ENCODE measurements at places on chromosomes 4 and X.

DNA sequence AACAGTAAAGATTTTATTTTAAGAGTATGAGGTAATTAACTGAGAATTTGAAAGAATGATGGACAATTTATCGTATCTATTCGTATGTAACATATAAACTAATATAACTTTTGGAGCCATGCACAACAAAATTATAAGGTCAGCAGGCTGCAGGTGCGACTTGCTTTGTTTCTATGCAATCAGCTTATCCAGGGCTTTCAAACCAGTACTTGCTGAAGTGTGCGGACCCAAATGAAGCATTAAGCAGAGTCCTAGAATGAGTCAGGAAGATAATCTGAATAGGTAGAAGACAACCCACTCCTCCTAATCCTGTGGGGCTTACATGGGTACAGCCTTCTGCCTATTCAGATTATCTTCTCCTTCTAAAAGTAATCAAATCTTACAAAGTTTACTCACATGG, 2.1 kb downstream of the NSD2 start:
- DNase-seq, result no peak

DNA sequence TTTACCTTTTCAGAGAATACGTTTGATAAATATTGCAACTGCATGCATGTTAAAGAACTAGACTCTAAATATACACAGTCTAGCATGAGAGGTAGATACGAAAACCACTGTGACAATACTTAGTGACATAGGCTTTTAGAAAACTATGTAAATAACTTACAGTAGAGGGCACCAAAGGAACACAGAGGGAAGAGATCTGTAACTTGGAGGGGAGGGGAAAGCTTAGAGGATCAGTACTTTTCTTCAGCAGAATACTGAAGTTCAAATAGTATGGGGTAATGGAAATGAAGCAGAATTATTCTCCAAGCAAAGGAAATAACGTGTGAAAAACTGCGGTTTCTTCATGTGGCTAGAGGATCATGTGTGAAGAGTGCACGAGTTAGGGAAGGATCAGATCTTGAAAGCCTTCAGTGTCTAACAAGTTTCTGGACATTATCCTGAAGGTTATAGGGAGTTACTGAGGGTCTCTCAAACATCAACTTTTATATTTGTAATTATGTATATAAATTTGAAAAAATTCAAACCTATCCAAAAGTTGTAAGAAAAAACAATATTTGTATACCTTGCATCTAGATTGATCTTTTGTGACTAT, 264.3 kb downstream of the NPFFR2 start:
- no peak for DNase-seq

DNA sequence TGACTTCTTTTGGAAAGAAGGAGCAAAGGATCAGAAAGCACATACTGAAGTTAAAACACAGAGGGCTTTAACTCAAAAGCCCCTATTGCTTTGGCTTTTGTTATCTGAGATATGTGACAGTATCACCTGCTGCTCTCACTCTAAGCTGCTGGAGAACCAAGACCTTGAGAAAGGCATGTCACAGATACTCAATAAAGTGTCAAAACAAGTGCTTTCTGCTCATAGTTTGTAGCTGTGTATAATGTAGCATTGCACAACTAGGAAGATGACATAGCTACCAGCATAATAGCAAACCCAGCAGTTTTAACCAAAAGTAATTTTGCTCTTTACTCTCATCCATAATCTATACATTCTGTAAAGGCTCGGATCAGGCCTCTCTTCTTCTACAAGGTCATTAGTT, 159.6 kb downstream of the LHFPL1 start:
- DNase-seq, result no peak

- DNase-seq, result no peak
Observed at GRCh38 chr4:67037504-67038227, 507.6 kb downstream of the CENPC start.

- DNase-seq, result no peak
Observed at GRCh38 chrX:153488231-153488914, 6.4 kb upstream of the BGN start.

GRCh38 chr4:100736641-100737451, 219.0 kb upstream of the EMCN start:
- DNase-seq, result no peak

DNA sequence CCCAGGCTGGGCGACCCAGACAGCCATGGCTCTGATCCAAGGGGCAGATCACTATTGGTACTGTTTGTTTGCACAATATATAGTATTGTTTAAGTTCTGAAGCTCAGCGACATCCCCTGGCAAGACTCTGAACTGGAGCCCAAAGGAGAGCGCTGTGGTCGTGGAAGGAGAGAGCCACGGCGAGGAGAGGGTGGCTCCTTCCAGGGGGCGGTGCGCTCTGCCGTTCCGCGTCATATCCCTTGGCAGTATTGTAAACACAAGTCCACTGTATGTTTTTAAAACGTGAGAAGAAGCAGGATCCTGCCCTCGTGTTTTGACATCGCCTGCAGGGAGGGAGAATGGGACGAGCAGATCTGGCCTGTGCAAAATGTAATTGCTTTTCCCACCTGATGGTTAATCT, 185.5 kb downstream of the RAB28 start:
- no peak for DNase-seq

GRCh38 chr4:138235419-138235952, 6.7 kb downstream of the SLC7A11 start:
- no peak for DNase-seq

DNA sequence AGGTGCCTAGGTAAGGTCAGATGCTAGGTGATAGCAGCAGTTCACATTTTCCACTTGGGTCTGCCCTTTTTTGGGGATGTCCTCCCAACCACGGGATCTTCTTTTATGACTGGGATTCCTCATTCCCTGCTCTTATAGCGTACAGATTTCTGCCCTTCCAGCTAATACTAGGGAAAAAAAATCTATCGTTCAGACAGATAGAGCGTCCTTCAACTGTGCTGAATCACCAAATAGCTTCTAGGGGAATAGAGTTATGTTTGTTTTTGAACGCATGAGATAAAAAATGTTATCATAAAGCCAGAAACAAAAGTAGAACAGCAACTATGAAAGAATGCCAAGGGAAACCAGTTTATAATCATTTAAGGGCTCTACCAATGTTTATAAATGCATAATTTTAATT, 13.0 kb downstream of the RAP2C start:
- DNase-seq, result no peak

- no peak for DNase-seq
Observed at GRCh38 chr4:32560306-32560705, 1840.1 kb downstream of the PCDH7 start.

GRCh38 chr4:74031576-74031975, 6.9 kb downstream of the CXCL3 start:
- no peak for DNase-seq

- no peak for DNase-seq
Observed at GRCh38 chr4:26822546-26822945, 38.1 kb upstream of the STIM2 start.

- no peak for DNase-seq
Observed at GRCh38 chrX:108332281-108332680, 105.9 kb downstream of the COL4A6 start.

GRCh38 chr4:2537011-2537830, 774 bp downstream of the FAM193A start:
- DNase-seq, result no peak

DNA sequence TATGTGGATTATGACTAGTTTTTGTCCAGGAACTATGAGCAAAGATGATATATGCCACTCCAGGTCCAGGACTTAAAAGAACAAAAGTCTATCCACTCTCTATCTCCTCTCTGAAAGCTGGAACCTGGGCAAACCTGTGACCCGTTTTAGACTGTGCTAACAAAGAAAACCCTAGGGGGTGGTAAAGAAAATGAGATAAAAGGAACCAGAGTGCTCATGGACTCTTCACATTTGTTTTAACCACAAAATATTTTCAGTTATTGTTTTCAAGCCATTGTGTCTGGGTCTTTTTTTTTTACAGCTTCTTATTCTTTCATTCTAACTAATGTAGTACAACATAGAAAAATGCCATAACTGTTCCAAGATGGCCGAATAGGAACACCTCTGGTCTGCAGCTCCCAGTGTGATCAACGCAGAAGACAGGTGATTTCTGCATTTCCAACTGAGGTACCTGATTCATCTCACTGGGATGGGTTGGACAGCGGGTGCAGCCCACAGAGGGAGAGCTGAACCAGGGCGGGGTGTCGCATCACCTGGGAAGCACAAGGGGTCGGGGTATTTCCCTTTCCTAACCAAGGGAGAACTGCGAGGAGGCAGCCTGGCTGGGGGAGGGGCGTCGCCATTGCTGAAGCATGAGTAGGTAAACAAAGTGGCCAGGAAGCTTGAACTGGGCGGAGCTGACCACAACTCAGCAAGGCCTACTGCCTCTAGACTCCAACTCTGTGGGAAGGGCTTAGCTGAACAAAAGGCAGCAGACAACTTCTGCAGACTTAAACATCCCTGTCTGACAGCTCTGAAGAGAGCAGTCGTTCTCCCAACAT, 45.1 kb downstream of the CHM start:
- no peak for DNase-seq

DNA sequence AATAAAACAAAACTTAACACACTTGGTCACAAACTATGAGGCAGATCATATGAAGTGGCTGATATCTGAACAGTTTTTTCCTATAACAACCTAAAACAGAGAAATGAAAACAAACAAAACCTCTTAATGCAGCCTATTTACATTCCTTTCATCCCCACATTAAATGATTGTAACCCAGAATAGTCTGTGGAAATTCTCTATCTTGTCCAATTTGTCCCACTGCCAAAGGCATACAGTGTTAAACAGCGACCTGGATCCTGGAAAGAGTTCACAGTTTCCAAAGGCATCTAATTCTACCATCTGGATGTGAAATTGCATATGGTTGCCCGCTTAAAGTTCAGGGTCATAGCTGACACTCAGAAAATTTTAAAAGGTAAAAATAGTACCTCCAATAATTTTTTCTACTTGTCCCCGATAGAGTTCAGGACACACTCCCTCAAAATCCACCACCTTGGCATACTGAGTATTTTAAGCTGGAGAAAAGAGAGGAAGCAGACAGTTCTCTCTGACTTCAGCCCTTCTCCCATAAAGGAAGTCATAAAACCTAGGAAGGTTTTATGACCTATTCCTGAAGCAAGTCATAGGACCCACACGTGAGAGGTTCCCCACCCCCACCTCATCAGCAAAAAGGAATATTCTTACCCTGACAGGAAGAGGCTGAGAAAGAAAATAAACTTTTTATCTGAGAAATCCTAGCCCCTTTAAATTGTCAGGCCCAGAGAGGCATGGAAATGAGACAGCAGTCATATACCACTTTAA, 270.2 kb downstream of the PAPSS1 start:
- DNase-seq, result no peak

DNA sequence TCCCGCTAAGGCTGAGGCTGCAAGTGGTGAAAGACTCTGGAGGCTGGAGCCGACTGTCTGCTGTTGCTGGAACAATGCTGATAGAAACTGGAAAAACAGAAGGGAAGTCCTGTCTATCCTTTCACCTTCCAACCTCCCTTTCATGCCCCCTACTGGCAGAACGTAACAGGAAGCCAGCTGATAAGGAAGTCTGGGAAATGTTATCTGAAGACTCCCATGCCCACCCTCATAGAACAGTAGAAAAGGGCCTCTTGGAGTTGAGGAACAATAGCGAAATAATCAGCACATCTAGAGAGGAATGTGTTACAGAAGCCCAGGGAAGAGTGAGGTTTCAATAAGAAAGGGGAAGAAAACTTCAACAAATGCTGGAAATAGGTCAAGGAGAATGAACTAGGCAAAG, 117.1 kb upstream of the DKK2 start:
- DNase-seq, result no peak

DNA sequence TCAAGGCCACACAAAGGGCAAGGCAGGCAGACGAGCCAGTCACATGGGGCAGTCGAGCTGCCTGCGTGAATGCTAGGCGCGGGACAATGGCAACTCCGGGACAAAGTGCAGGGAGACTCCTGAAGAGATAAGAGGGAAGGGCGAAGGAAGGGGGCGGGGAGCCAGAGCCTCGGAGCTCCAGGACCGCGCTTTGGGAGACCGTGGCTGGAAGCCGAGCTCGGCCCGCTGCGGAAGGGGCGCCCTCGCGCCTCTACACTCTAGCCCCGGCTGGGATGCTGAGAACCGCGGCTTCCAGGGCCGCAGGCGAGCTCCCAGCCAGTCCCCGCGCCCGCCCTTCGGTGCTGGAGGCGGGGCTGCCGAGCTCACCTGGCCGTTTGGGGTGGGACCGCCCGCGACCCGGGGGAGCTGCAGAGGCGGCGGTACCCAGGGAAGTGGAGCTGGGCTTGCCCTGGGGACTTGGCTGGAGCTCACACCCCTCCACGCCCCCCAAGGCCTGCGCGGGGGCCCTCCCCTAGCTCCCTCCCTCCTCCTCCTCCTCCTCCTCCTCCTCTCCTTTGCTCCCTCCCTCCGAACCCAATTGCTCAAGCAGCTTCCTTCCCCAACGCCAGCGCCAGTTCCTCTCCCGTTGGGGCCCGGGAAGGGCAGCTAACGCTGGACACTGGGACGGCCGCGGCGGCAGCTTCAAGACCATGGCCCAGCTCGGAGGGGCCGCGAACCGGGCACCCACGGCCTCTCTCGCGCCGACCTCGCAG, at the start of gene SOWAHD:
Gene SOWAHD, plus strand, starts transcription at position 610 of the 752 bp plus-strand sequence. Its CDS starts 80 bp downstream, at position 690.
- no peak for DNase-seq

GRCh38 chr4:159341522-159341921, 238.6 kb downstream of the RAPGEF2 start:
- no peak for DNase-seq

DNA sequence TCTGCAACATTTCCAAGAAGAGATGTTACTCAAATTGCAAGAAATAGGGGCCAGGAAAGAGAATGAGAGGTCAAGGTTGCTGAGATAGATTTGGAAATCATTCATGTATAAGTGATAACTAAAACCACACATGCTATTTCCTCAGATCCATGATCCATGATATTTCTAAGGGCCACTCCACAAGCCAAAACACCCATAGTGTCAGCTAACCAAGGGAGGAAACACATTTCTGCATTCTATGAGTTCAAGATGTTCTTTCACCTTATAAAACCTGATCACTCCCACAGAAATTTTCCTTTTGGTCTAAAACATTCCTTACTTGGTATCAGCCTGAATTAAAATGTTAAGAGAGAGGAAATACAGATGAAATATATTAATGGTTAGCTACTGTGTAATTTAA, 47.2 kb downstream of the TBCK start:
- DNase-seq, result no peak

DNA sequence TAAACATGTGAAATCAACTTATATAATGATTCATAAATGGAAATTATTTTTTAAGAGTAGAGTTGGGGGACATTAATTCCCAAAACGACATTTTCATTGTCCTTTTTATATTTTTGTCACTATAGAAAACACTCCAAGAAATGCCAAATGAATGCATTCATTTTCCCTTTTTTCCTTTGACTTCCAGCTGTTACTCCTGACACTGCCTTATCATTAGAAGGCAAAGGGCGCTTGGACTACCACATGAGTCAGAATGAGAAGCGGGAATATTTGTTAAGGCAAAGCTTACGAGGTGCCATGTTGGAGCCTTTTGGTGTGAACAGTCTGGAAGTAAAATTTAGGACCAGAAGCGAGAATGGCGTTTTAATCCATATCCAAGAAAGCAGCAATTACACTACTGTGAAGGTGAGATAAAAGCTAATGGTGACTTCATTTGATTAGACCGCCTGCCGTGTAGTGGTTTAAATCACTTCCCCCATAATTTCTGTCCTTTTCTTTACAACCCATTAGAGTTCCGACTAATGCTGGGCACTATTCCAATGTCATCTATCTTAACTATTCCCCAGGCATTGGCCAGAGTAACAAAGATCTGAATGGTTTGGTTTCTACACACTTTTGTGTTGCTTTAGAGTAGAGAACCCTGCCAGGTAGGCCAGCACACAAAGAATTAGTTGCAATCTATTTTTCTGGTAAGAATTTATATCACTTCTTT, 166.7 kb downstream of the FAT4 start:
- DNase-seq, result no peak

- no peak for DNase-seq
Observed at GRCh38 chr4:111450867-111451266, 694.4 kb upstream of the FAM241A start.

Data from KG1 (cell line).